Trophoblast cell (in vitro differentiated cells and primary cell): ENCODE measurements at places on chromosomes 4 and X.

- DNase-seq = no peak
- H3K36me3 ChIP-seq = no peaks in the 10 kb centered on the region
- H3K4me1 ChIP-seq = no peaks in the 10 kb centered on the region
- no peaks in the 10 kb centered on the region for H3K27me3 ChIP-seq
- no peak overlapping the region for H3K27ac ChIP-seq
These were observed 38.3 kb downstream of the TKTL1 start for GRCh38 chrX:154333837-154334271.

DNA sequence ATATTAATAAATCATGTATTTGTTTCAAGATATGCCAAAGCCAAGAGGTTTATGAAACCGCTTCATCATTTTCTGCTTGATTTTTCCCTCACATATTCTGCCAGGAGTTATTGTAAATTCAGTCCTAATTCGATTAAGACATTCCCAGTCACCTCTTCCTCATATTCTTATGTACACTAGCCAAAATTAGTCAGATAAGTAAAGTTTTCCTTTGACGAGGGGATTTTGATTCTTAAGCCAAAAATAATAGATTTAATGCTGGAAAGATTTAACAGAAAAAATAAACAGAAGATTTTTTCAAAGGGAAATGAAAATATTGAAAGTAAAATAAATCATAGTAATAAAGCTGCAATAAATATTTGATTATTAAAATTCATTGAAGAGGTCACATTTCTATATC, 51.0 kb upstream of the VEGFC start:
- no peak for DNase-seq
- H3K4me1 ChIP-seq = no peaks in the 10 kb centered on the region
- no peak overlapping the region for H3K27ac ChIP-seq
- H3K36me3 ChIP-seq = no peaks in the 10 kb centered on the region
- no peaks in the 10 kb centered on the region for H3K27me3 ChIP-seq

DNA sequence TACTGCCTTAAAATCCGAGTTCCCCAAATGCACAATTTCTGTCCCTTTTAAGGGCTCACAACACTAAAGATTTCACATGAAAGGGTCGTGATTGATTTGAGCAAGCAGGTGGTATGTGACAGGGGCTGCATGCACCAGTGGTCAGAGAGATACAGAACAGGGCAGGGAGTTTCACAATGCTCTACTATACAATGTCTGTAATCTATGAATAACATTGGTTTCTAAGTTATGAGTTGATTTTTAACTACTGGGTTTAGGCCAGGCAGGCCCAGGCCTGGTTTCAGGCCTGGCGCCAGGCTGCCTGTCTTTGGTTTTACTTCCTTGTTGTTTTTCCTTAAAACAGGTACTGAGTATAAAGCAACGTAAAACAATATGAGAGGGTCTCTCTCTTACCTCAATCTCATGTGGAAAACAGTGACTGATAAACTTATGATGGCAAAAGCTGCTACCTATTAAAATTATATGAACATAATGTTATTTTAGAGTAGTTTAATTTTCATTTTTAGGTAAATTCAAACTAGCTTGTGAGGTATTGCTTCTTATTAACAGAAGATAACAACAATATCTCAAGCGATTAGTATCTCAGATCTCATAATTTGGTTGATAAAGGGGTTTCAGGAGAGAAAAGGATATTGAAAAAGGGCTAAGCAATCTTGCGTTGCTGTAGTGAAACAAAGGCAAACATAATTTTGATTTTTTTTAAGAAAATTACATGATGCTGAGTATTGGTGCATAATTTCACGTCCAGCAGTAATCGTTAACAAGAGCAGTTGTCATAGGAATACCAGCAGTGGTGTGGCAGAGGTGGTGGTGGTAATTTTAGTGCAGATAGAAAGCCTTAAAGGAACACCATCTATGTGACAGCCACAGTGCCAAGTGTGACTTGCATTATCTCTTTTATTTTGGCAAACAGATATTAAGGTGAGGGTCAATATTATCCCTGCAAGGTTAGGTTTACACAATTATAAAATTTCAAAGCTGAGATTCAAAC, 944.4 kb upstream of the GRID2 start:
- no peaks in the 10 kb centered on the region for H3K36me3 ChIP-seq
- no peak for DNase-seq
- H3K27me3 ChIP-seq = no peaks in the 10 kb centered on the region
- no peak overlapping the region for H3K4me3 ChIP-seq
- no peak overlapping the region for H3K27ac ChIP-seq

GRCh38 chrX:1720836-1721235, 106.0 kb downstream of the ASMT start:
- H3K27ac ChIP-seq = no peak overlapping the region
- no peaks in the 10 kb centered on the region for H3K36me3 ChIP-seq
- no peak overlapping the region for H3K4me3 ChIP-seq
- H3K27me3 ChIP-seq = no peaks in the 10 kb centered on the region
- H3K4me1 ChIP-seq = peaks cover 3% of the 10 kb centered on the region
- DNase-seq = no peak

DNA sequence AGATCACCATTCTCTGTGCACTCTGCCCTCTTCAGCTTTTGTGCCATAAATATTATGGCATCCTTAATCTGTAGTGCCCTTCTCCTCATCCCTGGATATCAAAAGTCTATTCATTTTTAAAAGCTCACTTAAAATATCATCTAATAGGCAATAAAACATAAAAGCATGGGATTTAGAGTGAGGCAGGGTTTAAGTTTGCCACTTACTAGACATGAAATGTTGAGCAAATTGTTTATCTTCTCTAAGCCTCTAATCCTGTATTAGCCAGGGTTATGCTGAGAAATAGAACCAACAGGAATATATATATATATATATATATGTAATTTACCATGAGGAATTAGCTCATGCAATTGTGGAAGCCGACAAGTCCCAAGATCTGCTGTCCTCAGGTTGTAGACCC, 472.4 kb upstream of the HS3ST1 start:
- no peaks in the 10 kb centered on the region for H3K36me3 ChIP-seq
- no peak for DNase-seq
- no peak overlapping the region for H3K27ac ChIP-seq
- no peaks in the 10 kb centered on the region for H3K27me3 ChIP-seq
- no peaks in the 10 kb centered on the region for H3K4me1 ChIP-seq

GRCh38 chrX:81304563-81304962, 102.7 kb downstream of the SH3BGRL start:
- no peaks in the 10 kb centered on the region for H3K27me3 ChIP-seq
- no peak overlapping the region for H3K4me3 ChIP-seq
- no peaks in the 10 kb centered on the region for H3K36me3 ChIP-seq
- H3K4me1 ChIP-seq = no peaks in the 10 kb centered on the region
- no peak overlapping the region for H3K27ac ChIP-seq

DNA sequence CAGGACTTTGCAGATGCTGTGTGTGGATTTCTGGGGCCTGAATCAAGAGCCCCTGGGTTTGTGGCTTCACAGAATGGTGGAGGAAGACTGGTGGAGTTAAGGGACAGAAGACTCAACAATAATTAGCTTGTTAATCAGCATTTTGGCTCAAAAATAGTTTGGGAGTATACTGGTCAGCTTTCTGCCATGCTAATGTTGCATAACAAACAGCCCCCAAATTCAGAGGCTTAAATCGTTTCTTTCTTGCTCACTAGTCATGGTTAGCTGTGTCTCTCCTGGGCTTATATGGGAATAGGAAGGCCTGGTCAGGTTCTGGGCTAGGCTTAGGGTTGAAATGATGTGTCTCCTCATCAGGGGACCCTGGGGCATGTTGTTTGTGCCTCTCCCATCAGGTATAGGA, 24.4 kb downstream of the TBL1X start:
- H3K4me3 ChIP-seq = no peak overlapping the region
- H3K4me1 ChIP-seq = peaks cover 11% of the 10 kb centered on the region
- DNase-seq = no peak
- H3K36me3 ChIP-seq = no peaks in the 10 kb centered on the region
- no peaks in the 10 kb centered on the region for H3K27me3 ChIP-seq

DNA sequence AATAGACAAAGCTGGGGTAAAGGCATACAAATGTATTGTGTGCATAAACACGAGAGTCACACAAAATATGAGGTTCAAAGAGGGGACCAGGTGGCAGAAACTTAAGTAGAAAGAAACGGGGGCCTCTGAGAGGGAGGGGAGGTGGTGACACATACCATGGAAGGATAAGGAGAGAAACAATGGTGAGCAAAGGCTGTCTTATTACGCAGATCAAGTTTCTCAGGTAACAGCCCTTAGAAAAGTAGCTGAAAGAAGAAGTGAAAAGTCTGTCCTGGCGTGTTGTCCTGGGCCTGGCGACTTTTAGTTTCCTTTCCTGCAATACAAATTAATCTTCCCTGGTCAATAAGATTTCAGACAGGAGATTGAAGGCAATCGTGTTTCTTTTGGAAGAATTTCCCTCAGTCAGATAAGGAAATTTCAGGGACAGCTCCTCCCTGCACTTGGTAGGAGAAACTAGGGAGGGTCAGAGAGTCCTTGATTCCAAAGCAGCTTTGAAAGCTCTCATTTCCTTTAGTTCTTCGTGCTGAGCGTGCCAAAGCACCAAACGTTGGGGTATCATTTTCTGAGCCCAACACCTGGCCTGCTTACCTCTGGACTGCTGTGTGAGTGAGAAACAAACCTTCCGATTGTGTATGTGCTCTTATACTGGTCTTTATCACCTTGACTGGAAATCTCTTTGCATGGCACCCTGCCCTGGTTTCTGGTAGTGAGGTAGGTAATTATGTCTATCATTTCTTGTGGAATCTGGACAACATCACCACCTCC, 676.7 kb upstream of the LCORL start:
- H3K4me1 ChIP-seq = no peaks in the 10 kb centered on the region
- no peak overlapping the region for H3K4me3 ChIP-seq
- H3K27ac ChIP-seq = no peak overlapping the region
- no peak for DNase-seq
- no peaks in the 10 kb centered on the region for H3K27me3 ChIP-seq
- no peaks in the 10 kb centered on the region for H3K36me3 ChIP-seq

DNA sequence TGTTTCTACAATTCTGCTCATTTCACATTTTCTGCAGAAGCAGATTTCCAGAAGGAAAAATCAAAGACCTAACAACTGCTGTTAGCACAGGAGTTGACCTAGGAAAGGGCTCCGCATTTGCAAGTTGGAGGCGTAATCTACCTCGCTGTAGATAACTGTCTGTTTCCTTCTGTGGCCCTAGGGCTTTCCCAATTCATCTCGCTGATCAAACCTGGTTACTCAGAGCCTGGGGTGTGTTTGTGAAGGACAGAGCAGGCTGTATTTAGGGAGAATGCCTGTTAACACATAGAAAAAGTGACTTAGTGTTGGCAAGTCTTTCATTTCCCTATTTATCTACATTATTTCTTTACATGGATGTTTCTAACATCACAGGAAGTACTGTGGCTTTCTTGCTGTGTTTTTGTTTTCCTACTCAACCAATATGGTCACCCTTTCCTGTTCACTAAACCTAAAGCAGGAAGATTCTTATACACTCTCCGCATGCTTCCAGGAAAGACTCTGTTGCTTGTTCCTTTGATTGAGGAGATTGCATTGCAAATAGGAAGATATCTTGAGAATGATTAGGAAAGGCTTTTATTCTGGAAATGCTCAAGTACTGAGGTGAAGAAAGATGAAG, 40.5 kb downstream of the AGA start:
- H3K27me3 ChIP-seq = no peaks in the 10 kb centered on the region
- no peak for DNase-seq
- no peaks in the 10 kb centered on the region for H3K36me3 ChIP-seq
- H3K4me1 ChIP-seq = peaks cover 2% of the 10 kb centered on the region
- no peak overlapping the region for H3K27ac ChIP-seq

DNA sequence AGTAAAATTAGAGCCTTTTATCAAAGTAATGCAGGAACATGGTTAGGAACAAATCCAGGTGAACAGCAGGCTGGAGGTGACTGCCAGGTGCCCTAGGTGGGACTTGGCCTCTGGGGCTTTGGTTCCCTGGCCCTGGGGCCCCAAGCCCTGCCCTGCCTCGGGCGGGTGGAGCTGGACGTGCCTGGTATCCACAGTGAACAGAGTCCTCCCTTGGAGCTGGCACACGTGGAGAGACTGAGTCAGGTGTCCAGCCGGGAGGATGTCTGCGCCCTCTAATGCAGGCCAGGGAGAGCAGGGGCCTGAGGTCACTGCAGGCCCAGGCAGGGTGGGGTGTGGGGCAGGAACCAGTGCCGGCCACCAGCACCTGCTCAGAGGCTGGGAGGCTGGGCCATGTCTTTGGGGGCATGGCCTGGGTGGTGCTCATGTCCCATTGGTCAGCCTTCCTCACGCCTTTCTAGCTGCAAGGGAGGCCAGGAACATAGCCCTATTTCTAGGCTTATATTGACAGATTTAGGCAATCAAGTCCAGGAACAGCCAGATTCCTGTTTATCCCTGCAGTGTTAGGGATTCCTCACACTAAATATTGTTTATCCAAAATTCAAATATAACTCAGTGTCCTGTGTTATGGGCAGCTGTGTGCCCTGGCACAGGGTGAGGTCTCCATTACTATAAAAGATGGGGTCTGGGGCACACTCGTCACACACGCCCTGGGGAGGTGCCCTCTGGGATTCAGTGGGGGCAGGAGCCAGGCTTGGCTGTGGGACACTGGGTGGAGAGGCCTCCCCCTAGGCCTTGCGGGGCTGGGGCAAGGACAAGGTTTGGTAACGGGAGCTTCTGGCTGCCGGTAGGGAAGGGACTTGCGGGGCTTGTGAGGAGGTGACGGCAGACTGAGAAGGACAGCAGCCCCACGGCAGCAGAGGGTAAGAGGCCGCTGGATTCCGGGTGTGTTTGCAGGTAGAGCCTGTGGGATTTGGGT, 14.3 kb upstream of the NAT8L start:
- peaks cover 3% of the 10 kb centered on the region for H3K36me3 ChIP-seq
- no peak overlapping the region for H3K4me3 ChIP-seq
- H3K4me1 ChIP-seq = peaks cover 7% of the 10 kb centered on the region
- no peak overlapping the region for H3K27ac ChIP-seq
- no peak for DNase-seq

DNA sequence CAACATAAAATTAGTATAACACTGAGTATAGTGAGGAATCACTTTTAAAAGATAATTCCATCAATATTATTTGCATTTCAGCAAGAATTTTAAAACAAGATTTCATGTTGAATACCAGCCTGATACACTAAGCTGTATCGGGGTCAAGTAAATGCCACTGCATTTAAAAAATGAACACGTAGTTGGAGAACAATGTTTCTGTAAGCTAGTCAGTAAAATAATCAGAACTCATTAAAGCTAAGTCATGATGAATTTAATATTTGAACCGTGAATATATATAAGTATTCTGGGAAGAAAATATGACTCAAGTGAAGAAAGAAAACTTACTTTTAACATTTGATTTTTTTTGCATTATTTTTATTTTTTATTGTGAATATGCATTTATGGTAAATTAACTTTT, 611.0 kb upstream of the PABPC4L start:
- no peak overlapping the region for H3K4me3 ChIP-seq
- H3K27ac ChIP-seq = no peak overlapping the region
- H3K27me3 ChIP-seq = no peaks in the 10 kb centered on the region
- H3K36me3 ChIP-seq = no peaks in the 10 kb centered on the region
- DNase-seq = no peak
- H3K4me1 ChIP-seq = no peaks in the 10 kb centered on the region

GRCh38 chrX:3950373-3950772, 236.9 kb upstream of the PRKX start:
- H3K4me3 ChIP-seq = no peak overlapping the region
- H3K4me1 ChIP-seq = no peaks in the 10 kb centered on the region
- H3K36me3 ChIP-seq = no peaks in the 10 kb centered on the region
- H3K27ac ChIP-seq = no peak overlapping the region
